Glutamatergic neuron (in vitro differentiated cells): ENCODE measurements at places on chromosomes 5 and 9. TPM values are rescaled to one million over a fixed set of nuclear protein-coding genes. Genes with fewer than 3 reads are reported as not detected.

The SLC12A7 gene
- 147 TPM for total RNA-seq

DNA sequence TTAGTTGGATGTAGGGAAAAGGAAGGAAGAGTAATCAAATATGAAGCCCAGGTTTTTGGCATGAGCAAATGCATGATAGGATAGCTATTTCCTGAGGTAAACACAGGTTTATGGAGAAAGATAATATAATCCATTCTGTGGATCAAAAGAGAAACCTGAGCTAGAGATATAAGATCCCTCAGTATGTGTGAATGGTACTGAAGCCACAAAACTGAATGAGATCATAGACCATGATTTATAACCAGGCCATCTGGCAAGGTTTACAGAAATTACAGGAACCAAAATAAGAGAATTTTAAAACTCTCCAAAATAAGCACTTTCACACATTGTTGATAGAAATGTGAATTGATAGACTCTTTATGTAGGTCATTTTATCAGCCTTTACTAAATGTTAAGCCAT lies 28.7 kb upstream of the ECM2 start:
- no peak for DNase-seq

GRCh38 chr5:131619102-131619501 lies 15.9 kb downstream of the RAPGEF6 start:
- DNase-seq: no peak

The KCNMB1 gene
- 0.29 TPM for total RNA-seq

GRCh38 chr5:1155191-1156032 lies 43.5 kb upstream of the SLC12A7 start:
- DNase-seq: no peak

DNA sequence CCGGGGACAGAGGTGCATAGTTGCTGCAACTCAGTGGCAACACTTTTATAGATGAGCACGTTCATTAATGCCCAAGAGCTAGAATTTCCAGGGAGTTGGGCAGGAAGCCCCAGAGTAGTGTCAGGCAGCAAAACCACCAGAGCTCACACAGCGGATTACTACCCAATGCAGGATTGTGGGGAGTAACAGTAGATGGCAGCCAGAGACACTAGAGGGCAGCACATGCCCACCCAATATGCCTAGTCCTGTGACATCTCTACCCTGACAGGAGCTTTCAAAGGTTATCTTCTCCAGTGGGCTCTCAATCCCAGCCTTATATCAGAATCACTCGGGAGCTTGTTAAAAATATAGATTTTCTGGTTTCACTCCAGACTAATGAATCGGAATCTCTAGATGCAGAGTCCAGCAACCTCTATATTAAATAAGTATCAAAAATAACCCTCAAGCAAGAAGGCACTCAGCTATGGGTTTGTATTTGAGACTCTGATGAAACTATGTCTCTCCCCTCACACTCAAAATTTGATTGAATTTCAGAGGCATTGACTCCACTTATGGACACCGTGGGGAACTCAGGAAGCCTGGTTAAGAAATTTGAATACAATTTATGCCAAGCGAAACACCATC lies 58.4 kb upstream of the PHF24 start:
- peak; percentile 85 for DNase-seq

GRCh38 chr5:94908889-94909480 lies 290.5 kb downstream of the SLF1 start:
- DNase-seq: no peak

The PCDHB8 gene
- 19.8 TPM for total RNA-seq

GRCh38 chr5:129459777-129460671 lies at the start of gene ADAMTS19:
Gene ADAMTS19, plus strand, starts transcription at chr5:129460298. Its CDS starts 94 bp downstream, at chr5:129460392.
- peak; percentile 74 for DNase-seq

The PFN3 gene
- total RNA-seq: not detected

- DNase-seq: no peak
Measured at GRCh38 chr9:95071925-95072324, 245.6 kb downstream of the FANCC start.

The MEF2C gene
- 24.1 TPM for total RNA-seq

GRCh38 chr5:135212361-135213026 lies 178.5 kb upstream of the PITX1 start:
- DNase-seq: no peak

GRCh38 chr5:115857057-115857479 lies 15.3 kb downstream of the AP3S1 start:
- no peak for DNase-seq

DNA sequence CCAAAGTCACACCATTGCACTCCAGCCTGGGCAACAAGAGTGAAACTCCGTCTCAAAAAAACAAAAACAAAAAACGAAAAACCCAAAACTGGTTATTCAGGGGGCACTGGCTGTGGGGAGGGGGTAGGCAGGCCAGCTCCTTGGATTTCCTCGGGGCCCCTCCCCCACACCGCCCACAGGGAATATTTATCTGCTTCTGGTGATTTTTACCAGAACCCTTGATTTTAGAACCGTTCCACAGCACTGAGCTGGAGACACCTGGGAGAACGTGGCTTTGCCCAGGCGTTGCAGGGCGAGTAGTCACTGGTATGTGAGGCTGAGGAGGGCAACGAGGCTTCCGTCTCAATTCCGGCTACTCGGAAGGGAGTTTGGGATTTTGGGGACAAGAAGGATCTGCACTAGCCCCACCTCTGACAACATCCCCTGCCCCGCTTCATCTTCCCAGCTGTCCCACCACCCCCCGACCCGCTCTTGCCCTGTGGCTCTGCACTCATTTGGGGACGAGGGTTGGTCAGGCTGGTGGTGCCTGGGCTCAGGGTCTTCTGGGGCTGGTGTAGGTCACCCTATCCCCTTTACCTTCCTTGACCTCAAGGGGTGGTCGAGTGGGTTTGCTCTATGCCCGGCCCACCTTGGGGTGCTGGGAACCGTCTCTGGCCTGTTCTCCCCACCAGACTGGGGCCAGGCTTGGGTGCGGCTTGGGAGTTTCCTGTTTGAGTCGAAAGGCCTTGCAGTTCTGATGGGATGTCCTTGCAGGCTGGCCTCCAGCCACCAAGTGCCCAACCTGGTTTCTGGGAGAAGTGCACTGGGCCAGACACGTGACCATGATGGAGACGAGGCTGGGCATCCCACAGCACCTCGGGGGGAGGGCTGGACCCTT lies 3.5 kb downstream of the AHRR start:
- DNase-seq: no peak

- no peak for DNase-seq
Measured at GRCh38 chr5:15290953-15291352, 209.0 kb upstream of the FBXL7 start.

The TTLL11 gene
- total RNA-seq: 23.9 TPM

GRCh38 chr9:117258184-117258866 lies 156.5 kb downstream of the ASTN2 start:
- DNase-seq: no peak
